Omental fat pad (tissue), 4 donors: ENCODE measurements at places on chromosomes 1 and 21. TPM values are rescaled to one million over a fixed set of nuclear protein-coding genes. Genes with fewer than 3 reads are reported as not detected.

- no peak for DNase-seq
Observed at GRCh38 chr1:218640173-218640572, 295.0 kb downstream of the TGFB2 start.

- DNase-seq, result no peak
Observed at GRCh38 chr21:27570306-27570868, 603.5 kb upstream of the ADAMTS5 start.

- DNase-seq, result no peak
Observed at GRCh38 chr1:41646186-41646585, 161.7 kb upstream of the EDN2 start.

DNA sequence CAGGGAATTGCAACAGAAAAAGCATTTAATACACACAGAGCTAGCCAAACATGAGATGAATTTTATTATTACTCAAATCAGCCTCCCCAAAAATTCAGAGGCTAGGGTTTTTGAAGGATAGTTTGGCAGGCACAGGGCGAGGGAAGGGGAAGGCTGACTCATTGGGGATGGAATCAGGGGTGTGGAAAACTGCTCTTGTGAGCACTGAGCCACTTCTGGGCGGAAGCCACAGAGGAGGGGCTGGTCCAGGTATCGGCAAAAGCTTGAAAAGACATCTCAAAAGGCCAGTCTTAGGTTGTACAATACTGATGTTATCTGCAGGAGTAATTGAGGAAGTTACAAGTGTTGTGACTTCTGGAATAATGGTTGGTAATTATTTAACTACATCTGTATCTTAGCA is 109.4 kb downstream of the TLR5 start:
- DNase-seq, result no peak

GRCh38 chr1:22309572-22309971 is 142.1 kb upstream of the ZBTB40 start:
- DNase-seq, result no peak

- DNase-seq, result no peak
Observed at GRCh38 chr1:25750923-25751605, 48.9 kb upstream of the SELENON start.

GRCh38 chr1:43974443-43975248 is at the start of gene ATP6V0B:
Gene ATP6V0B, plus strand, starts transcription at chr1:43974960. Its CDS starts 81 bp downstream, at chr1:43975041.
- DNase-seq, result peak; percentile 94

The GJA9 gene
- not detected for total RNA-seq
